ENCODE measurements at places on chromosomes 2 and 18. TPM values are rescaled to one million over a fixed set of nuclear protein-coding genes. Genes with fewer than 3 reads are reported as not detected.

The CRACDL gene
- polyA plus RNA-seq = 0.77 TPM

The TDRD15 gene
- polyA plus RNA-seq = 0.06 TPM

The DSG2 gene
- 0.06 TPM for polyA plus RNA-seq

The AKAIN1 gene
- polyA plus RNA-seq = not detected

The ZNF804A gene
- polyA plus RNA-seq = 0.24 TPM

The SERPINB4 gene
- not detected for polyA plus RNA-seq

The STARD6 gene
- not detected for polyA plus RNA-seq

The DOK6 gene
- 0.16 TPM for polyA plus RNA-seq

The GATA6 gene
- polyA plus RNA-seq = 14.8 TPM

The ZNF396 gene
- polyA plus RNA-seq = 1.2 TPM

The CMPK2 gene
- polyA plus RNA-seq = 8.0 TPM

The MYO5B gene
- polyA plus RNA-seq = 1.4 TPM

The IL36RN gene
- polyA plus RNA-seq = not detected

The DCC gene
- 0.13 TPM for polyA plus RNA-seq

The PKDCC gene
- polyA plus RNA-seq = 19.8 TPM

The PCARE gene
- not detected for polyA plus RNA-seq

The KLHL29 gene
- 2.0 TPM for polyA plus RNA-seq

The SRD5A2 gene
- polyA plus RNA-seq = 0.02 TPM
